ENCODE measurements at places on chromosomes 3 and 15.

DNA sequence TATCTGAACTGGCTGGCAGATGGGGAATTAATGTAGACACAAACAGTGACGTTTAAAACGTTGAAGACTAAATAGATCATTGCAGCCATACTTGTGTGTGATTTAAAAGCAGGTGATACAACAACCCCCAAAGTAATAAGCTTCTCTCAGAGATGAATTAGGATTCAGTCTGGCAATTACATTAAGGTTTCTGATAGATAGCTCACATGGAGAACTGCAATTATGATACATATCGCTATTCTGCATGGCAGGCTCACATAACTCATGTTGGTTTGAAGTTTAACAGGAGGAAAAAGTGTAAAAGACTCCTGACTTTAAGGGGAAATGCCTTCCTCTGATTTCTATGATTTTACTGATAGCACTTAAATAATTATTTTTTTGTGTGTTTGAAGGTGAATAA is 196.9 kb downstream of the CLSTN2 start:
- no peak overlapping the region for H3K4me3 ChIP-seq
- no peaks in the 10 kb centered on the region for H3K36me3 ChIP-seq
- H3K27me3 ChIP-seq = no peaks in the 10 kb centered on the region
- DNase-seq = no peak
- H3K27ac ChIP-seq = no peak overlapping the region

GRCh38 chr3:97389936-97390335 is 374.6 kb upstream of the ARL6 start:
- no peak overlapping the region for H3K4me3 ChIP-seq
- H3K27ac ChIP-seq = no peak overlapping the region
- H3K27me3 ChIP-seq = no peaks in the 10 kb centered on the region
- H3K36me3 ChIP-seq = no peaks in the 10 kb centered on the region
- DNase-seq = no peak
- no peaks in the 10 kb centered on the region for H3K4me1 ChIP-seq

GRCh38 chr3:17954801-17955200 is 212.4 kb upstream of the TBC1D5 start:
- H3K36me3 ChIP-seq = no peaks in the 10 kb centered on the region
- H3K4me1 ChIP-seq = no peaks in the 10 kb centered on the region
- H3K4me3 ChIP-seq = no peak overlapping the region
- H3K27me3 ChIP-seq = no peaks in the 10 kb centered on the region

DNA sequence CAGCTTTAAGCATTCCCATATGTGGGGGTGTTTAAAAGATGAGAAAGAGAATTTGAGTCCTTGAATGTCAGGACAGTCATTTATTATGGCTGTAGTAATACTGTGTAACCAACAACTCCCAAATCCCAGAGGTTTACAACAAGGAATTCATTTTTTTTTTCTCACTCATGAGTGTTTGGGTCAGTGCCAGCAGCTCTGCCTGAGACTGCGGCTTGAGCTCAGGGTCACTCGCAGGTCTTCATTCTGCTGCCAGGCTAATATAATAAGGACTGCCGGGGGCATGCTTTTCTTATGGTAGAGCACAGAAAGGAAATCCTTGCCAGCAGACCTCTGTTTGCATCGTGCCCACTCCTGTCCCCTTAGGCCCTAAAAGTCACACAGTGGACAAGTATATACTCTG is 277.9 kb upstream of the LMCD1 start:
- H3K27me3 ChIP-seq = no peaks in the 10 kb centered on the region
- H3K36me3 ChIP-seq = no peaks in the 10 kb centered on the region
- H3K4me1 ChIP-seq = no peaks in the 10 kb centered on the region
- H3K27ac ChIP-seq = no peak overlapping the region

DNA sequence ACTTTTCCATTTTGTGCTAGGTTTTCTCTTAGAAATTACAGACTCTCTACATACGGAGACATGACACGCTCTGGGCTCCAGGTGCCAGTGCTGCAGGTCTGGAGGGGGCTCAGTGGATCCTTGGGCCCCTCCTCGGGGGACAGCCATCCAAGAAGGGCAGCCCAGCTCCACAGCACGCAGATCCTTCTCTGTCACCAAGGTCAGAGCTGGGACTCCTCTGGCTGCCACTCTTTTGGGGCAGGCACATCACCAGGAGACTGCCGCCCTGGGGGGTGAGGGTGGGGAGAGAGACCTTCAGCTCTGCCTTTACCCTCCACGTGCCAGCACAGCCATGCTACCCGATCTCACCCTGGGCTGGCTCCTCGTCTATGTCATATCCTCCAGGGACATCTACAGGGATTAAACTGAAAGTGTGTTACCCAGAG is 65.6 kb downstream of the ATP10A start:
- no peaks in the 10 kb centered on the region for H3K36me3 ChIP-seq
- DNase-seq = no peak
- no peaks in the 10 kb centered on the region for H3K4me1 ChIP-seq

DNA sequence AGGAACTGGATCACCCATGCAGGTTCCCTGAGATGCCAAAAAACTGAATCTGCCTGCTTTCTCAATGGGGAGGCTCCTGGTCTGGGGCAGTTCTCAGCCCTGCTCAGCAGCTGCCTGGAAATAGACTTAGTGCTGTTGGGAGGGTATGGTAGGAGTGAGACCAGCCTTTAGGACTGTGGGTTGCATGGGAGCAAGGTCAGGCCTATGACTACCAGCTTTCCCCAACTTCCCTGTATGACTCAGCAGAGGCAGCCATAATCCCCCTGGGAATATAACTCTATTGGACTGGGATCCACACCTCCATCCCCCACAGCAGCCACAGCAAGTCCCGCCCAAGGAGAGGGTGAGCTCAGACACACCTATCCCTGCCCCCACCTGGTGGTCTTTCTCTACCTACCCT is 87.0 kb downstream of the CFAP44 start:
- no peak for DNase-seq
- H3K27ac ChIP-seq = no peak overlapping the region
- no peaks in the 10 kb centered on the region for H3K36me3 ChIP-seq

- H3K36me3 ChIP-seq = peaks cover 12% of the 10 kb centered on the region
- peaks cover 14% of the 10 kb centered on the region for H3K4me1 ChIP-seq
- H3K4me3 ChIP-seq = no peak overlapping the region
- DNase-seq = peak; percentile 90
These were observed 19.0 kb downstream of the SYNM start for GRCh38 chr15:99123713-99124451.

GRCh38 chr3:161025911-161026310 is 79.2 kb downstream of the B3GALNT1 start:
- no peaks in the 10 kb centered on the region for H3K27me3 ChIP-seq
- no peak overlapping the region for H3K27ac ChIP-seq
- H3K4me3 ChIP-seq = no peak overlapping the region
- no peak for DNase-seq
- no peaks in the 10 kb centered on the region for H3K36me3 ChIP-seq

- DNase-seq = peak; percentile 69
- no peak overlapping the region for H3K27ac ChIP-seq
- H3K4me1 ChIP-seq = no peaks in the 10 kb centered on the region
- no peaks in the 10 kb centered on the region for H3K36me3 ChIP-seq
- H3K27me3 ChIP-seq = no peaks in the 10 kb centered on the region
These were observed 116.4 kb upstream of the HES1 start for GRCh38 chr3:194019398-194020165.

- H3K36me3 ChIP-seq = no peaks in the 10 kb centered on the region
- H3K27ac ChIP-seq = no peak overlapping the region
- no peak overlapping the region for H3K4me3 ChIP-seq
- H3K27me3 ChIP-seq = no peaks in the 10 kb centered on the region
- no peaks in the 10 kb centered on the region for H3K4me1 ChIP-seq
These were observed 6.7 kb downstream of the LMOD3 start for GRCh38 chr3:69115731-69116130.
